ENCODE measurements at places on chromosomes 1 and 21.

GRCh38 chr1:2503554-2504224 is 22.7 kb downstream of the PANK4 start:
- no peak for DNase-seq

DNA sequence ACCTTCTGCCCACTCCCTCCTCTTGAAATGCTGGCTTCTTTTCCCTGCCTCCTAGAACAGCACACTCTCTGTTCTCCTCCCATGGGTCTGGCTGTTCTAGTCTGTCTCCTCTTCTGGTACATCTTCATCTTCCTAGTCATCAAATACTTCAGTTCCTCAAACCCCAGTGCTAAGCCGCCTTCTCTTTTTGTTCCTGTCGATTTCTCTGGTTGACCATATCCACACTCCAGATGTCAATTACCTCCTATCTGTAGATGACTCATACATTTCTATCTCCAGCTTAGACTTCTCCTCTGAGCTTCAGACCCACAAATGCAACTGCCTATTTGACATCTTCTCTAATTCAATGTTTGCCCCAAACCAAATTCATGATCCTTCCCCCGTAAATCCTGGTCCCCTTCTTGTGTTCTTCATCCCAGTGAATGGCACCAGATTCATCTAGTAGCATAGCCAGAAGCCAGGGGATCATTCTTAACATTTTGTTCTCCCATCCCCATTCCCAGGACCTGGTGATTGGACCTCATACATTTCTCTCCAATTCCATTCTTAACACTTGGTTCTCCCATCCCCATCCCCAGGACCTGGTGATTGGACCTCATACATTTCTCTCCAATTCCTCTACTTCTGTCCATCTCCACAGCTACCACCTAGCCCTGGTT is 35.9 kb downstream of the USP24 start:
- DNase-seq: no peak

DNA sequence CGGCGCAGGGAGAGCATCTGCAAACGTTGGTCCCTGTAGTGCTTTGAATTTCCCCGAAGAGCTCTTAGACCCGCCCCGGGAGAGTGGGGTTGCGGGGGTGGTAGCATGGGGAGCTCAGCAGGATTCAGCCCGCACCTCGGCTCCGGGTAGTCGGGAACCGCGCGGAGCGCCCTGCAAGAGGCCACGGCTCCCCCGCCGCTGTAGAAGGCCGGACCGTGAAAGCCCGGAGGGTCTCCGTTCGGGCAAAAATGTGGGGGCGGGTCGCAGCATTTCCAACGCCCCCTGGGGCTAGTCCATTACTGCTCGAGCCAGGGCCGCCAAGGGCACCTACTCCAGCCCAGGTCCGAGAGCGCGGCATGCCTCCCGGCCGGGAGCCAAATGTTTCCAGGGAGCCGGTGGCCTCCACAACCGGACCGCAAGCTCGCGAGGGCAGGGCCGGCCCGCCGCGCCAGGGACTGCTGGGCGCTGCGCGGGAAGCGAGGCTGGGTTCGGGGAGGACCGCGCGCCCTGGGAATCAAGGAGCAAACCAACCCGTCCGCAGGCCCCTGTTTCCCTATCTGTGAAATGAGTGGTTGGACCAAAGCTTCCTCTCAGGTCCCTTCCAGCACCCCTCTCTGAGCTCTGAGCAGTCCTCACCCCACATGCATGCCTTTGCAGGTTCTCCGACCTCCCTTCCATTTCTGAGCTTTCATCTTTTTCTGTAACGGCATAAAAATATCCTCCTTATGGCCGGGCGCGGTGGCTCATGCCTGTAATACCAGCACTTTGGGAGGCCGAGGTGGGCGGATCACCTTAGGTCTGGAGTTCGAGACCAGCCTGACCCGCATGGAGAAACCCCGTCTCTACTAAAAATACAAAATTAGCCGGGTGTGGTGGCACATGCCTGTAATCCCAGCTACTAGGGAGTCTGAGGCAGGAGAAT is 775 bp upstream of the TMEM63A start:
- DNase-seq: peak; percentile 29

- DNase-seq: no peak
Measured at GRCh38 chr1:228975238-228975907, 240.1 kb downstream of the RHOU start.

DNA sequence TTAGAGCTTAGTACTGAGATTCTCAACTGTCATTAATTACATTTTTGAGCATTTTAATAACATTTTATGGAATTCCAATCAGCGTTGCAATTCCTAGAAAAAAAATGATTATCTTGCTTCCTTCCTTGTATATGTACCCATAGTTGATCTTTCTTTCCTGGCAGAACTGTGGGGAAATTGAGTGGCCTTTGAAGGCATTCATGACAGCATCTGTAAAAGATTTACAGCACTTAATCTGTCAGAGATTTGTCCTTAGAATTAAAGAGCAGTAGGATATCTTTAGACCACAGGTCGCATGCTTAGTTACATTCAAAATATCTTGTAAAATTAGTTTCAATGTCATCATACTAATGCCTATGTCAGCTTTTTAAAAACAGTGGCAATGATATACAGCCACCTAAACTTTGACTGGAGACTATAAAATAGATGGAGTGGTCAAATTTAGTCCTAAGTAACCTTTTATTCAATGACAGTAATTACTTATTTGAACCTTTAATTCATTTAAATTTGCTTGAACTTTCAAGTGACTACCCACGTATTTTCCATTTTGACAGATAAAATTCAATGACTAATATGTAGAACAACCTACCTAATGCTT is 692.0 kb downstream of the NCAM2 start:
- DNase-seq: no peak

GRCh38 chr1:176144526-176144925 is 62.6 kb downstream of the COP1 start:
- DNase-seq: no peak

DNA sequence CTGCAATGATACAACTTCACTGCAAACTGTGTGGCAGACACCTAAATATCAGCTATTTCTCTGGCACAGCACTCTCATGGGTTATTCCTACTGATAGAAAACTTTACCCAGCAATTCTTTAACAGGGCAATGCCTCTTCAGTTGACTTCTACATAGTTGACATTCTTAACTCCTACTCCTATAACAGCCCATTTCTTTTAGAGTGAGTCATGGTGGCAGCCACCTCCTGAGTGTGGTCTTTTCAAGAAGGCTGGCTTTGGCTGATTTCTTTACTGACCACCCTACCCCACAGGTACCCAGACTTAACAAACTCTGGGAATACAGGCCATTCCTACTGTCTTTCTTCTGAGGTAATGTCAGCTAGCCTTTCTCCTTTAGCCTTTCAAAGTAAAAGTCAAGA is 805.8 kb upstream of the ADGRL2 start:
- DNase-seq: no peak

DNA sequence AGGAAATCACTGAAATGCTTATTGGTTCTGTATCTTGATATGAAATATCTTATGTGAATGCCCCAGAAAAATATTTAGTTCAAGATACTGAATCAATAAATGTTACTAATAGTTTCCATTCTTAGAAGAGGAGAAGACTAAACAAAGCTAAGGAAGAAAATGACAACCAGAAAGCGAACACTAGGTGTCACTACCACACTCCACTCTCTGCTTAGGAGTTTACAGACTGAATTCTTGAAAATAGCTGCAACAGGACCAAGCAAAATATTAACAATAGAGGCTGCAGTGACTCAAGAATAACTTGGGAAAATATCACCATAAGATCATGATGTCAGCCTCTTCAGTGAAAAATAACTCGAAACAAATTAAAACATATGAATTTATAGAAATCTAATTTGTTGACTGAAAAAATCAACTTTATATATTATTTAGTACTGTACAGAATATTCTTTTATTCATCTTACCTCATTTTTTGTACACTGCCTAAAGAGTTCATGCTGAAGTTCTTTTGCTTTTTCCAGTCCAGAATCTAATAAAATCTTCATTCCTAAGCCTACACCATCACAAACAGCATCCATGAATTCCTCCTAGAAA is 61.6 kb downstream of the KIF14 start:
- DNase-seq: peak; percentile 43

DNA sequence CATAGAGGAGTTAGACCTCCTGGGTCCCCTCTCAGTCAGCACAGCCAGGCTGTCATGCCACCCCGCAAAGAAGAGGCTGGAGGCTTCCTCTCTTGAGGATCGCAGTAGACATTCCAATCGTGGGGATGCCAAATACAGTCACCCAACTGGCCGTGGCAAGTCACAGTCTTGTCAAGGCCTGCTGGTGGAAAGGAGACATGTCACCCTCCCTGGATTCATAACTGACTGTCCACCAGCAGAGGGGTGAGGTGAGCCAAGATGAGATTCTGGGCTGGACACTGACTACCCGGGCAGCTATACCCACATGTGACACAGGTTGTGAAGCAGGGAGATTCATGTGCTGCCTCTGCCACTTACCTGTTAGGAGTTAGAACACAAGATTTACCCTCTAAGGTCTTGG is 123.5 kb upstream of the NGF start:
- no peak for DNase-seq

- no peak for DNase-seq
Measured at GRCh38 chr1:1683104-1683905, 9.3 kb downstream of the SLC35E2B start.

GRCh38 chr21:40681164-40681859 is 165.6 kb downstream of the DSCAM start:
- no peak for DNase-seq

DNA sequence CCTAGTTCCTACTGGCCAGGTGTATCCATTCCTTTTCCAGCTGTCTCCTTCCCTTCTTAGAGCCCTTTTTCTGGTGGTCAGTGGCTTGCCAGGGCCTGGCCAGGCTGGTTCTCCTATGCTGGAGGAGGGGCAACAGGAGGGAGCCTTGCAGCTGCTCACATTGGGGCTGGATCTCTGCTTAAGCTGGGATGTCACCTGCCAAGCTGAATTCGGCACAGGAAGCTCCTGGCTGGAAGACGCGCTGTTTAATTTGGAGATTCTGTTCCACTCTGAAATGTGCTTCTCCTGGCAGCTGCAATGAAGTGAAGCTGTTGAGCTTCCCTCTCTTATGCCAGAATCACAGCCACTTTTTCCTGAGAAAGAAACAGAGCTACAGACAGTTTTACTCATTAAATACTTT is 56.0 kb upstream of the POU3F1 start:
- DNase-seq: no peak

GRCh38 chr1:59415286-59415850 is 118.5 kb downstream of the FGGY start:
- no peak for DNase-seq

GRCh38 chr1:107523736-107524135 is 382.9 kb downstream of the NTNG1 start:
- DNase-seq: no peak

GRCh38 chr21:32096411-32096810 is 182.4 kb downstream of the MIS18A start:
- no peak for DNase-seq

DNA sequence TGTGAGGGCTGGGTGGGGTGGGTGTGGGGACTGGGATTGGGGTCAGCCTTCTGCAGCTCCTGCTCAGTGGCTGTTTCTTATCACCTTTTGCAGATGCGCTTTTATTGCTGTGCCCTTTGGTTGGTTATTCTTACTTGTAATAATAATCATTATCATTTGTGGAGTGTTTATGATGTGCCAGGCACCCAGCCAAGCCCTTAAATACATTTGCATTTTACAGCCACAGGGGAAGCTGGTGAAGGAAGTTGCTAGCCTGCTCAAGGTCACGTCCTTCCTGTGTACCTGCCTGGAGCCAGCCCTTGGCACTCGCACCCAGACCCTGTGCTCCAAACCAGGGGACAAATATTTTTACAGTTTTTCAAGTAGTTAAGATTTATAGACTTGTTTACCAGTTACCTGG is 144.0 kb downstream of the PGBD5 start:
- DNase-seq: no peak

DNA sequence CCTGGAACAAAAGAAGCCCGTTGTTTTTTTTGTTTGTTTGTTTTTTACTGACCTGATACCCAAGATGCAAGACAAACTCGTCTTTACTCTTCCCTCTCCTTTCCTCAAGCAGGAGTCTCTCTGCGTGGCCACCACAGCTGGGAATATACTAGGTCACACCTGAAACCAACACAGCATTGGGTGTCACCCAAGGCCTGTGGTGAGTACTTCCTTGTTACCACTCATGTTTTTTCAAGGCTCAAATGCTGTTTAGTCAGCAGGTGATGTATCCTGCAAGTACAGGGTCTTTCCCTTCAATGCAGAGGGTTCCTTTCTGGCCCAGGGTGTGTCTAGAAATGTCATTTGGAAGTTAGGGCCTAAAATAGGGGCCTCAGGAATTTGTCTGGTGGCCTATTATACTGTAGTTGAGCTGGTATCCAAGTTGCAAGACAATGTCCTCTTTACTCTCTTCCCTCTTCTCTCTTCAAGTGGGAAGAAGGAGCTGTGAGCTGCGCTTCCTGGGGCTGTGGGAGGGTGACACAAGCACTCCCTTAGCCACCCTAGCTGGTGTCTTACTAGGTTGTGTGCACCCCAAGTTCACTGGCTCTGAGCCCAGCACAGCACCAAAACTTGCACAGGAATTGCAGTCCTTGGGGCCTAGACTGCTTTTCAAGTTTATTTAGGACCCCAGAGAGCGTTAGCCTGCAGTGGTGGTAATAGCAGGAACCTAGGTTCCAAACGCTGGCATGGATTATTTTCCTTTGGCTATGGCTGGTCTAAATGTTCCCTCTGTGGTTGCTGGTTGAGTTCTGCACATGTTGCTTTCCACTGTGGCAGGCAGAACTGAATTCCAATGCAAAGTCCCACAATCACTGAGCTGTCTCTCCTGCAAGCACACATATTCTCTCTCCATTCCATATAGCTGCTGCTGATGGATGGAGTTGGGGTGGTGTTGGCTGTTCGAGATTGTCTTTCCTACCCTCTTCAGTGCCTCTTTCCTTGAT is 91.4 kb upstream of the LYPLAL1 start:
- no peak for DNase-seq

GRCh38 chr1:94540440-94541245 is 916 bp downstream of the F3 start:
- DNase-seq: no peak

DNA sequence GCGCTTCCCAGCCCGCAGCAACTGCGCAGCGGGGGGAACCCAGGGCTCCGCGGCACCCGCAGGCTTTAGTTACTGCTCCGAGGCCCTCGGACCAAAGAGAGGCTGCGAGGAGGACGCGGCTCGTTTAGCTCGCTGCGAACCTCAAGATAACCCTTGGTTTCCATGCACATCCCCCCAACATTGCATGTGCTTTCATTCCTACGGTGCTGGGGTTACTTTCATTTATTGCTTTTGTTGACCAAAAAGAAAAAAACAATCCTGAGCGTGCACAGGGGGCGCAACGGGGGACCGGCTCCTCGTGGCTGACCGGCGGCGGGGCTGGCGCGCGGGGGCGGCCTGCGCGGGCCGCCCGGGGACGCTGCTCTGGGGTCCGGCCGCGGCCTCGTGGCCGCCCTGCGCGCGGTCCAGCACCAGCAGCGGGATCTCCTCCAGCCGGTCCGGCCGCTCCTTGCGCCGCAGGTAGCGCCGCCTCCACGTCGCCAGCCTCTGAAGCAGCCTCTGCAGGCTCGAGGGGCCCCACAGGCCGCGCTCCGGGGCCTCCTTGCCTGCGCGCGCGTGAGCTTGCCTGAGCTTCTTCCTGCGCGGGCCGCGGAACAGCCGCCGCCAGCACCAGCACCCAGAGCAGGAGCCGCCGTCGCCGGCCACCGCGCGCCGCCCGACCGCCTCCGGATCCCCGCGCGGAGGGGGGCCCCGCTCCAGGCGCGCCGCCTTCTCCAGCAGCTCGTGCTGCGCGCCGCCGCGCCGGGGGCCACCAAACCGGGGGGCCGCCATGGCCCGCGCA is 77.4 kb downstream of the DESI2 start:
- peak; percentile 19 for DNase-seq
